ENCODE measurements at places on chromosomes 6 and 20. TPM values are rescaled to one million over a fixed set of nuclear protein-coding genes. Genes with fewer than 3 reads are reported as not detected.

Gene NRSN1
- total RNA-seq = 6.5 TPM

GRCh38 chr6:52499026-52499425 is 77.8 kb downstream of the TRAM2 start:
- DNase-seq = no peak

GRCh38 chr6:3800850-3801591 is 48.2 kb upstream of the FAM50B start:
- no peak for DNase-seq

DNA sequence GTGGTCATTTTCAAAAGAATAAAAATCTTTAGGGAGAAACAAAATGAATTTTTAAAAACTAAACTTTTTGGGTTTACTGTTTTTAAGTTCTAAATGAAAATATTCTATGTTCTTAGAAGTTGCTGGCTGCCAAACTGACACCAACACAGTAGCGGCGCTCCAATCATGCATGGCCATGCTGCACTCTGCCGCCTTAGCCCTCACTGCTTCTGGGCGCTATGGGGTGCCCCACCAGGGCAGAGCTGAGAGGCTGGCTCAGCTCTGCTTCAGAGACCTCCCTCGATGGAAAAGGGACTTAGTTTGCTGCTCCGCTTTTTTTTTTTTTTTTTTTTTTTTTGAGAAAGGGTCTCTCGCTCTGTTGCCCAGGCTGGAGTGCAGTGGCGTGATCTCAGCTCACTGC is 20.9 kb downstream of the EZR start:
- no peak for DNase-seq

- no peak for DNase-seq
Measured at GRCh38 chr20:23121751-23122320, 35.7 kb upstream of the CD93 start.

GRCh38 chr20:64047968-64048401 is 1.5 kb downstream of the SOX18 start:
- DNase-seq = no peak

Measured in umbilical cord (tissue), 2 donors.